ENCODE measurements at places on chromosomes 11 and 22.

- no peak for DNase-seq
Measured at GRCh38 chr22:46625843-46626349, 5.7 kb downstream of the GRAMD4 start.

- DNase-seq = no peak
Measured at GRCh38 chr11:88619656-88620385, 282.3 kb upstream of the CTSC start.

- DNase-seq = no peak
Measured at GRCh38 chr11:121767433-121767832, 314.7 kb upstream of the SORL1-AS1 start.

DNA sequence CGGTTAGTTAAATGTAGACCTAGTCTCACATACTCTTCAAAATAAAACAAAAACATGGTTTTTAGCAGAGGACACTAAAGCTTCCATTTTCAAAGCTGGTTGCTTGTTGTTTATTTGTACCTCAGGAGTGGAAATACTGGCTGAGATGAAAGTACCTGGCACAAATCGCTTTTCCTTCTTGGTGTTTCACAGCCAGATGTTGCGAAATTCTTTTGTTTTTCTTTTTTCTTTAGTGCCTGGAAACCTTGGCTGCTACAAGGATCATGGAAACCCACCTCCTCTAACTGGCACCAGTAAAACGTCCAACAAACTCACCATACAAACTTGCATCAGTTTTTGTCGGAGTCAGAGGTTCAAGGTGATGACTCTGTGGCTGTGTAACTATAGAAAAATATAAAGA is 48.3 kb downstream of the KREMEN1 start:
- no peak for DNase-seq

- no peak for DNase-seq
Measured at GRCh38 chr11:82980292-82980691, 78.8 kb downstream of the DDIAS start.

DNA sequence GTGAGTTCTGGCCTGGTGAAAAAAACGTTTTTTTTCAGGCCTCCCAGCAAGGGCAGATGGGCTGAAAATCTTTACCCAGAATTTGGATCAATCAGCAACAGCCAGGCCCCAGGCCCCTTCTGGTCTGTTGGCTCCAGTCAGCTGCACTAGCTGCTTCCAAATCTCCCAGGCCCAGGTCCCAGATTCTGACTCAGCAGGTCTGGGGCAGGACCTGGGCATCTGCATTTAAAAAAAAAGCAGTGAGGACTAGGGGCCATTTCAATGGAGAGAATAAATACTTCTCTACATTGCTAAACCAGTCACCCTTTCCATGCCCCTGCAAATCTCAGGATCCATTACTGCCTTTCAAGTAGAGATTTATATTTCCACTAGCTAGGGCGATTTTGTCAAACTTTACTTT is 4.3 kb downstream of the SLC15A3 start:
- peak; percentile 61 for DNase-seq

DNA sequence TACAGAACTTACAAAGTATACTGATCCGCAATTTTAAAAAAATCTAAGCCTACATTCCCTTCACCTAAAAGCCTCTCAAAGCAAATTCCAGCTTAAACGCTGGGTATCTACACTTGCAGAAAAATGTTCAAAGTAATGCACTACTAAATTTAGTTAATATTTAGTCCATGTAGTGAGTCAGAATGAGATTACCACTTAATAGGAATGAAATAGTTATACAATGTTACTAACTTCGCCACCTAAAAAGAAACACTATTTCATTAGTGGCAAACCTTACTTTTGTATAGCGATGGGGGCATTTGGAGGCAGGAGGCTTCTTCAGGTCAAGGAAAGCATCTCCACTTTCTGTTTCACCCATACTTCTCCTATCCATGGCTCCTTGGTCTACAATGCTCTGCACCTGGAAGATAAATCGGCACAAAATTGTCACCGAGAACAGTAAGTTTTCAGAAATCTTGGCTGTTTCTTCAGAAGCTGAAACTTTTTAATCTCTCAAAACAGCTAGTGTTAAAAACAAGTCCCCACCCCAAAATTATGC is 1.2 kb downstream of the EIF4ENIF1 start:
- DNase-seq = no peak

DNA sequence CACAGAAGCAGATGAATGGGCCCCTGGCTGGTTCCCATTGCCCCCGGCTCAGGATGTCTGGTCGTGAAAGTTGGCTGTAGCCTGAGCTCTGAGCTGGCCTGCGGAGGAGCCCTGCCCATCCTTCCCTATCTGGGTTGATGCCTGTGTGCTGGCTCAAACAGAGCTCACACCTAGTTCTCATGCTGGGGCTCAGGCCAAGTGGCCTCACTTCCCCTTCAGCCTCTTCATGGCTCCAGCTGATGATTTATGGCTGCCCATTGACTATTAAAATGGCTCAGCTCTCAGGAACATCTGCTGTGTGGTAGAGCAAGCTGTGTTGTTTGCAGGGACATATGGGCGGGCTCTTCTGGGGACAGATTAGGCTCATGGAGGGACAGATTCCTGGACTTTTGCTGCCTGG is 64.7 kb downstream of the ADAMTS15 start:
- DNase-seq = peak; percentile 21

DNA sequence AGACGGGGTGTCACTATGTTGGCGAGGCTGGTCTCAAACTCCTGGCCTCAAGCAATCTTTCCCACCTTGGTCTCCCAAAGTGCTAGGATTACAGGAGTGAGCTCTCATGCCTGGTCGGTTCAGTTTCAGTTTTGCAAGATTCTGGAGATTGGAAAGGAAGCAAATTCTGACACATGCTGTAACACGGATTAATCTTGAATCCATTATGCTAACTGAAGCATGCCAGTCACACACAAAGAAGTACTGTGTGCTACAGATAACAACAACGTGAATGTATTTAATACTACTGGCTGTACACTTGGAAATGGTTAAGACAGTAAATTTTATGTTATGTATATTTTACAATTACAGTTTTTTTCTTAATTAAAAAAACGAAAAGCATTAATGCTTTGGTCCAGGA is 107.6 kb downstream of the MED15 start:
- DNase-seq = no peak

- no peak for DNase-seq
Measured at GRCh38 chr11:50187220-50187619, 154.5 kb downstream of the OR4C45 start.

DNA sequence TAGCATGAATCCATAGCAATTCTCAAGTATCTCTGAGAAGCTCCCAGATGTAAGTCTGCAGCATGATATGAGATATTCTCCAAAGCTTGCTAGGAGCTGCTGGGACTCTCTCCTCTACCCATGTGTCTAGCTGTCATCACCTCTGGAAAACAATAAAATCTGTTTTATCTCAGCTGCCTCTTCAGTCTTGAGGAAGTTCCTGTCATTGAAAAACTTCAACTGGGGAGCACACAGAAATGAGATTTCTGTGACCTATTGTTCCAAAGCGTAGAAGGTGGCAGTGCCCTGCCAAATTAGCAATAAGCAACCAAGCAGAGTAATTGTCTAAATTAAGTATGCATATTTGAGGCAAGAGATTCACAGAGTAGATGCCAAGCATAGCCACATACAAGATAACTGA is 1380.6 kb upstream of the RAG2 start:
- DNase-seq = no peak

- DNase-seq = peak; percentile 91
Measured at GRCh38 chr11:45982656-45983470, 60.4 kb downstream of the LARGE2 start.

DNA sequence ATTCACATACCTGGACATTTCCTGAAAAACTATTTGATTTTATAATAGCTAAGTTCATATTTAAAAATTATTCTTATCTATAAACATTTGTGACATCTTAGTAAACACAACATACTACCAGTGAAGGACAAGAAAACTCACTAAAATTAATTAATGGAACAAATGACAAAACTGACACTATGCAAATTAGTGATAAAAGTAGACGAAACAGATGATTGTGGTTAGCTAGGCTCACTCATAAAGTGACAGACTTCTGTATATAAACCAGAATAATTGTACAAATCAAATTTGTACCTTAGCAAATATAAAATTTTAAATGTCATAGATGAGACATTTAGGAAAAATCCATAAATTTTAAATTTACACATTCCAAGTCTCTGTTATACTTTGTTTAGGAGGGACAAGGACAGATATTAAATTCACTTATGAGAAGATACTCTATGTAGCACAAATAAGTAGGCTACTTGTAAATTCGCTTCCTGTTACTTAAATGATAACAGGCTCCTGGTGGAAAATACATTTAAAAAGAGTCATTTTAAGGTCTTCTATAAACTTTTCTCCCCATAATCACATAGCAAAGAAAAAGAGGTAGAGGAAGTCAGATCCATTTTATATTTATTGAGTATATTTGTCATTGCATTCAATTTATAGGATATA is 81.2 kb downstream of the KIF18A start:
- no peak for DNase-seq

- no peak for DNase-seq
Measured at GRCh38 chr22:32177221-32177765, 18.2 kb upstream of the C22orf42 start.

DNA sequence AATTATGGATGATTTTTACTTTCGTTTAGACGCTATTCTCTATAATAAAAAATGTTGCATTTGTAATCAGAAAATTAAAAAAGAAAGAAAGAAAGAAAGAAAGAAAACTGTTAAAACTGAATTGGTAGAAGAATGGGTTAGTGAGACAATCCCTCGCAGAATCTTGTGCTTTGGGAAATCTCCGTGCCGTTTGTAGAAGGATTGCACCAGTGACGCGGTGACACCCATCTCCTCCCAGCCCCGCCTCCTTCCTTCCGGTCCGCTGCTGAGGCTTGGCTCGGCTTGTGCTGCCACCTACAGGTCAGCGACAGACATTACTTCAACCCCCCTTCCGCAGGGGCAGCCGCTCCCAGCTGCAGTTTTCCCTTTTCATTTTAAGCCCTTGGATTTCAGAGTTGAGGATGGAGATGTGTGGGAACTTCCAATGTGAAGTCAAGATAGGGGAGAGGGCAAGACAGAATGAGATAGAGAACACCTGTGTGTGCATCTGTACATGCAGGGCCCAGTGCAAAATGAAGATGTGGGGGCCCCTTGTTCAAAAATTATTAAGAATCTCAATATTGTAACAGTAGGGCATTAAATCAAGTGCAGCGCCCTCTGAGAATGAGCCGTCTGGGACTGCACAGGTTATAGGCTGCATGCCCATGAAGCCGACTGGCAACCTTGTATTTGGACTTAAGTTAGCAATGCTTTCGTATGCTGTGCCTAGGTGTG is 41.1 kb downstream of the TST start:
- DNase-seq = peak; percentile 82

- DNase-seq = no peak
Measured at GRCh38 chr11:80432057-80432456, 991.2 kb upstream of the TENM4 start.

DNA sequence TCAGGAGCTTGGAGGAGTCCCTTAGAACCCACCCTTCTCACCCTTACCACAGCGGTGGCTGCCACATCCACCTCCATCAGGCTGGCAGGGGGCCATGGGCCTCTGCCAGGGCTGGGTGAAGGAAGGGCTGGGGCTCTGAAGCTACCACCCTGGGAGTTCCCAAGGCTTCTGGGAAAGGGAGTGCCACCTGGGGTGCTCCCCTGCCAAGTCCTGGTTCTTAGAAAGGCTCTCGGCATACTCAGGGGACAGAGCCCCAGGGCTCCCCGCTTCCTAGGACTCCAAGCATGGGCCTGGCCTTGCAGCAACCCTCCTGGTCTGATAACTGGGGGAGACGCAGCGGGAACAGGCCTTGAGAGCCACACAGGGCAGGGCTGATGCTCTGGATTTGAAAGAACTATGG is 438 bp upstream of the PLA2G3 start:
- no peak for DNase-seq

GRCh38 chr11:74702383-74703007 is 28.7 kb downstream of the CHRDL2 start:
- peak; percentile 72 for DNase-seq

DNA sequence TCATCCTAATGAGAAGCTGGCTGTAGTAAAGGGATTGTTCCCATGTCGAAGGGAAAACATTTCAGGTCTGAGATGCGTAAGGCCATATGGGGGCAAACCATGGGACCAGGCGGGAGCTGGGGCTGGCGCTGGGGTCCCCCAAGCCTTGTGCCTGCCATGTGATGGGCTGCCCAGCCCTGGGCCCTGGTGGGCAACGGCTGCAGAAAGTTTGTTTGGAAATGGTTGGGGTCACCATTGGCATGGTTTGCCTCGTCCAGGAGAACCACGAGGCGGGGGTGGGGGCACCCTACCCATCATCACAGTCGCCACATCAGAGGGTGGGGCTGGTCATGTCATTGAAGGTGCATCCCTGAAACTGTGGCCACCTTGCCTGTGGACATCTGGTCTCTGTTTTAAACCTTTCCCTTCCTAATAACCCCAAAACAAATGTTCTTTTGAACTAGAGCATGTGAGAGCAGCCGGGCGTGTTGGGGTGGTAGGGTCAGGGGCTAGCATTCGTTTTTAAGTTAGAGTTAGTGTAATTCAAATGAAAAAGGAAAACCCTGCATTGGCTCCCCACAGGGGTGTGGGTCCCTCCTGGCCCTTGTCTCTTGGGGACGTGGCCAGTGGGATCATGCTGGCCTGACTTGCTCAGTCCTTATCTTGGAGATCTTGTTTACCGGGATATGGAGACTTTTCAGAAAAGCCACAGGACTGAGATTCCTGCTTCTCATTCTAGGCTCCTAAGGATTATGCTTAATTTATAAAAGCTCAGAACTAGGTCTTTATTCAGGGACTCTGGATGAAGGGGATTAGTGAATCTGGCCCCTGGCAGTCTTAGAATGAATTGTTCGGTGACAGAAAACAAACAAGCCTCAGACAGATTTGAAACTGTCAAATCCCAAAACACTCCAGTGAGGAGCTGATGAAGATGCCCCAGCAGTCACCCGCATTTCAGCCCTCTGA is 98.5 kb downstream of the CTTN start:
- no peak for DNase-seq

GRCh38 chr11:2792381-2793250 is 92.8 kb upstream of the KCNQ1OT1 start:
- DNase-seq = no peak

DNA sequence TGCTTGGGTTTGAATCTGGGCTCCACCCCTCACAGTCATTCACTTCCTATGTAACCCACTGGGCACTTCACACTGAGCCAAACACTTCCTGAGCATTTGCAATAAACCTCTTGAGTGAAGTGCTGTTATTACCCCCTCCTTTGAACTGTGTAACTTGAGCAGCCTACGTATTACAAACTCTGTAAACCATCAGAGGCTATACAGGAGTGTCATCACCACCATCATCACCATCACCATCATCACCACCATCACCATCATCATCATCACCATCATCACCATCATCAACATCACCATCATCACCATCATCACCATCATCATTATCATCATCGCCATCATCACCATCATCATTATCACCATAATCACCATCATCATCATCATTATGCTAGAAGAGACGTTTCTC is 18.4 kb downstream of the RTL6 start:
- DNase-seq = no peak

GRCh38 chr22:35089139-35089538 is 23.2 kb downstream of the ISX start:
- no peak for DNase-seq

DNA sequence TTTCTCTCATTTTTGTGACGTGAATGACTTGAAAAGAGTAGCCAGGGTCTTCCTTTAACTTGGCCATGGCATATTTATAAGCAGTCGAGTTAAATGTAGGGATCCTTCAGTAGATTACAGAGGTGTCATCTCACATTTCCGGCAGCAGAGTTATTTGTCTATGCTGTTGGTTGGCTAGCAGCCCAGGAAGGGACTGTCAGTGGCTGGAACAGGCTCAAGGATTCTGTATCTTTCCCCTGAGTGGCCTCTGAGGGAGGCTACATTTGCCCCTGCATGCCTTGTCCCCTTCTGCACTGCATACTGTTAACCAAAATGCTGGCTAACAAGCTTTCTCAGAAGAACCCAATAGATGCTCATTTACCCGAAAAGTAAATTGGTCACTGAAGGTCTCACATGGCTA is 187.6 kb downstream of the PGR start:
- DNase-seq = no peak

Measured in G401 (cell line).